ENCODE measurements at places on chromosomes 11 and 22. TPM values are rescaled to one million over a fixed set of nuclear protein-coding genes. Genes with fewer than 3 reads are reported as not detected.

DNA sequence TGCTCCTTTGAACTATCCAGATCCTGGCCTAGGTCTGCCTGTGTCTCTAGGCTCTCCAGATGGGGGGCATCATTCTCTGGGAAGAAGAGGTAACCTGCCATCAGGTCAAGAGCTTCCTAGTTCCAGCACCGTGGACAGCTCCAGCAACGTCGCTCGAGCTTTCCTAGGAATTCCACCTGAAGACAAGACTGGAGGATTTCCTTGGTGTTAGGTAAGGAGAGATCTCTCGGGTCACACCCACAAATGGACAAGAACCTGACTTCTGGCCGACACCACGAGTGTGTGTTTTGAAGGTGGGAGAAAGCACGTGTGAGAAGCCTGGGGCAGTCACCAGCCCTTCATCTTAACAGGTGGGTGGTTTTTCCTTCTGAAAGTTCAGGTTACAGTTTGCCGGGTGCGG is 1.2 kb downstream of the PRG3 start:
- no peak for DNase-seq

GRCh38 chr11:4466871-4467442 is 15.5 kb upstream of the OR52K1 start:
- DNase-seq = no peak

DNA sequence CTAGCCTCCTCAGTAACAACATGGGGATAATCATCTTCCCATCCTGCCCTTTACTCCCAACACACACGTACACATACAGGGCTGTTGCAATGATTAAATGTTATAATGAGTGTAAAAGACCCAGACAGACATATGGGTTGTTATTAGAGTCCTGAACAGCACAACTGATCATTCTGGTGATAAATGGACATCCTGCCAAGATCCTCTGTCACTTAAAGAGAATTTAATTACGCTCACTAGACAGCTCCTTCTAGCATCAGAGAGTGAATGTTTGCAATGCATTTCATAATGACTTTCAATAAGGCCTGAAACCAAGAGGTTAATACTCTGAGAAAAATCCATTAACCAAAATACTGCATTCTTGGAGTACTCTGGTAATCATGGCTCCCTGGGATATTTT is 115.8 kb downstream of the KCNC1 start:
- no peak for DNase-seq

DNA sequence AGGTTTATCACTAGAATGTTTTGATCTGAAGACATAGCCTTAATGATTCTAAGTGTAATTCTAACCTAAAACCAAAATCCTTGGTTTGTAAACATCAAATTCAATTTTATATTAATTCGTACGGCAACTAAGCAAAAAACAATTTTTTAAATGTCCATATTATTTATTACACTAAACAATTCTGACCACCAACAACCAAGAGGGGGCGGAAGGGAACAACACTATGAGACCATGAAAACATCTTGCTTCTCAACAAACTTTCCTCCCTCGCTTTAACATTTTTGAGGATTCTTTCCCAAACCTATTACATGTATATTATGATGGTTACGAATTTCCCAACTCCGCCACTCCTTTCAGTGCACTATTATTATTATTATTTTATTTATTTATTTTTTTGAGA is 6.5 kb upstream of the UCP2 start:
- DNase-seq = no peak

- no peak for DNase-seq
Measured at GRCh38 chr11:96267496-96268032, 75.4 kb downstream of the MAML2 start.

DNA sequence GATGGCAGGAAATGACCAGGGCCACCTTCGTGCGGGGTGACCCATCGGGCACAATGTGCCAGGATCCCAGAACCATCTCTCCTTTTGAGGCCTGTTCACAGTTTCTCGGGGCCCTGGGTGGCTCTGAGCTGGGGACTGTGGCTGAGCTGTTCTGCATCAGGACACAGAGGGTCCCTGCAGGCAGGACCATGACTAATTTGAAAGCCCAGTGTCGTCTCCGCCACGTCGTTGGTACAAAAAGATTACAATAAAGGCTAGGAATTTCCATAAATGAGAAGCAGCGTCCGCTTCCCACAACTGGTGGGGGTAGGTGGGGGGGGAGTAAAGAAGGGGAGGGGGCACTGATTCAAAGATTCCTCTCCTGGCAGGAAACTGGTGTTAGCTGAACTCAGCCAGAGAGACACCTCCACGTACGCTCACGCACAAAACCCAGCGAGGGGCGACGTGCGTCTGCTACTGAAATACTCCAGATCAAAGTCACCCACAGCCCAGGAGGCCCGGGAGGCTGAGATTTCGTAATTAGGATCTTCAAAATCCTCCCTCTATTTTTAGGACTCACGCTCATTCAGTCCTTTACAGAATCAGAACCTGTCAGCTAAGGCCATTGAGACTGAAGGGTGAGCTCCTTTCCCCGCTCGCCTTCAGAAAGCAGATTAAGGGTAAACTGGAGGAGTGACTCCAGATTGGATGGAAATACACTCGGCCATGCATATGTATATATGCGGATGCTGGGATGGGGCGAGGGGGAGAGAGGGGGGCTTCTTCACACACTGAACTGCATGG is 11.0 kb downstream of the MN1 start:
- DNase-seq = no peak

DNA sequence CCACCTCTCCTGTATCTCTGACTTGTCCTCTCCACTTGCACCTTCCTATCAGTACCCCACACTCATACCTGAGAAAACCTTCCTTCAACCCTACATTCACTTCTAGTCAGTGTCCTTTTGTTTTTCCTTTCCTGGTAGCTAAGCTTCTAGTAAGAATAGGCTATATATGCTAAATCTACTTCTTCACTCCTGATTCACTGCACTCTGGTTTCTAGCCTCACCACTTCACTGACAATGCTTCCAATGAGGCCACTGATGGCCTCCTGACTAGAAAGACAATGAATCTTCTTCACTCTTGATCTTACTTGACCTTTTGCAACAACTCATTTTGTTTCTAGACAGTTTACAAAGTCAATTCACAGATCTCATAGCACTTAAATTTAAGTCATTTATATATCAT is 52.0 kb downstream of the RELT start:
- DNase-seq = no peak

GRCh38 chr11:44542372-44542771 is 23.1 kb upstream of the CD82 start:
- DNase-seq = no peak

The OR8G5 gene
- not detected for total RNA-seq

The MYO18B gene
- total RNA-seq = 0.41 TPM

The RIC3 gene
- total RNA-seq = 30.7 TPM

The NDUFC2 gene
- 166 TPM for total RNA-seq

The FGF4 gene
- not detected for total RNA-seq

The AGBL2 gene
- total RNA-seq = 5.6 TPM

All from kidney (tissue), 22 donors.